Ascending aorta (tissue), 2 donors: ENCODE measurements at places on chromosomes 11 and 22. TPM values are rescaled to one million over a fixed set of nuclear protein-coding genes. Genes with fewer than 3 reads are reported as not detected.

GRCh38 chr11:38274031-38274430, 1676.0 kb upstream of the RAG2 start:
- no peaks in the 10 kb centered on the region for H3K36me3 ChIP-seq
- no peaks in the 10 kb centered on the region for H3K27me3 ChIP-seq
- no peak for DNase-seq
- H3K4me1 ChIP-seq: no peaks in the 10 kb centered on the region

Gene MRGPRX3
- total RNA-seq: not detected

DNA sequence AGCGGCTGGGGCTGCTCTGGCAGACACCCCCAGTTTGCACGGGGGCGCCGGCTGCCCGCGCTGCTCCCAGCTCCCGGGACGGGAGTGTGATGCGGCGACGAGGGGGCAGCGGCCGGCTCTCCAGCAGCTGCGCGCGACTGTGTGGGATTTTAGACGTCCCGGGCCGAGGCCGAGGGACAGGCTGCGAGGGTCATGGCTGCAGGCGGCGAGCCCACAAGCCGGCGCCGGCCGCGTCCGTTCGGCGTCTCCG, 159 bp downstream of the FZD4 start:
- peak overlapping the region; percentile 94 for H3K27ac ChIP-seq
- peaks cover 23% of the 10 kb centered on the region for H3K4me1 ChIP-seq
- no peak for DNase-seq
- H3K36me3 ChIP-seq: peaks cover 6% of the 10 kb centered on the region
- peak overlapping the region; percentile 99 for H3K4me3 ChIP-seq
- H3K27me3 ChIP-seq: no peaks in the 10 kb centered on the region

DNA sequence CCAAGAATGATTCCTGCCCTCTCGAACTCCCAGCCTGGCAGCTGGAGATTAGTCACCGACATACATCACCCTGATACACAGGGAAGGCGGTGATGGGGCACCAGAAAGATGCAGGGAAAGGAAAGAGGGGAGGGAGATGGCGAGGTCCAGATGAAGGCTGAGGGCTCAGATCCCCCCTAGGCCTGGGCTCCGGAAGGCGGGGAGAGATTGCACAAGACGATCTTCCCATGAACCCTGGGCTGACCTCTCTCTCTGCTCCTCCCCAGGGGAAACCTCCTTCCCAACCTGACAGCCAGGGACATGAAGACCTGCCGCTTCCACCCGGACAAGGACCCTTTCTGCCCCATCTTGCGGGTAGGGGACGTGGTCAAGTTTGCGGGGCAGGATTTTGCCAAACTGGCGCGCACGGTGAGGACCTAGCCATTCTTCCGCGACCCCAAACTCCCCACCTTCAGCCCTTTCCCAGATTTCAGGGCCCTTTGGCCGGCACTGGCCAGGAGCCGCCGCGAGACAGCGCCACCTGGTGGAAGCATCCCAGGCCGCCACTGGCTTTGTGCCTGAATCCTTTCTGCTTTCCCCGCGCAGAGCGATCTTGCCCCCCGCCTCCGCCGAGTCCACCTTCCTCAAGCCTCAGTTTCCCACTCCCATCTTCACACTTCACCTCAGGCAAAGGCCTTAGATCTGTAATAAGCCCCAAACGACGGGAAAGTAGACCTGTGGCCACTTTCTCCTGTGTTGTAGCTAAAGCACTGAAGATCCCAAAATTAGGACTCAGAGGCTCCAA, 11.5 kb downstream of the P2RX3 start:
- no peaks in the 10 kb centered on the region for H3K4me1 ChIP-seq
- DNase-seq: no peak
- H3K36me3 ChIP-seq: no peaks in the 10 kb centered on the region
- H3K27me3 ChIP-seq: no peaks in the 10 kb centered on the region
- no peak overlapping the region for H3K27ac ChIP-seq

DNA sequence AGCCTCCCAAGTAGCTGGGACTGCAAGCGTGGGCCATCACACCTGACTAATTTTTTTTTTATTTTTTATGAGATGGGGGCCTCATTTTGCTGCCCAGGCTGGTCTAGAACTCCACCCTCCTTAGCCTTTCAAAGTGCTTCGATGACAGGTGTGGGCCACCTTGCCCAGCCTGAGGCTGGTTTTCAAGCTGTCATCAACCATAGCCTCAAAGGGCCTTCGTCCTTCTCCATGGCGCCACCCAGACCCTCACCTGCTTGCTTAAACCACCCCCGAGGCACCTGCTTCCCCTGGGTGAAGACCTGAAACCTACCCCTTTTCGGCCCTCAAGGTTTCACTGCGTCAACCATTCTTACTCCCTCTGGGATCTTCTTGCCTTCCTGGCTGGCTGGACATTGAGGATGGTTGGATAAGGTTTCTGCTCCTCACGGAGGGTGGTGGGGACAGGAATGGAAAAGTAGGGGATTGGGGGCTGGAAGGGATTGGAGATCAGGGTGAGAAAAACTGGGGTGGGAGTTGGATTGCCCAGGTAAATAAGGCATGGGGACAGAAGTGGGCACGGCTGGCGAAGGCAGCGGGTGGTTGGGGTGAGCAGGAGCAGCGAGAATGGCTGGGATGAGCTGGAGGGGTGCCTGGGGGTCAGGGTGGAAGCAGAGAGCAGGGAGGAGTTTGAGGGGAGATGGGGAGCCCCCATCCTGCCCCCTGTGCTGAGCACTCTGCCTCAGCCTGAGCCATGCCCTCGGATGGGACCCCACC, 2.8 kb upstream of the ACR start:
- no peak overlapping the region for H3K4me3 ChIP-seq
- no peaks in the 10 kb centered on the region for H3K36me3 ChIP-seq
- H3K27me3 ChIP-seq: no peaks in the 10 kb centered on the region
- no peak overlapping the region for H3K27ac ChIP-seq
- H3K4me1 ChIP-seq: no peaks in the 10 kb centered on the region

Gene CTNND1
- total RNA-seq: 69.5 TPM

- DNase-seq: no peak
- no peaks in the 10 kb centered on the region for H3K27me3 ChIP-seq
- H3K27ac ChIP-seq: no peak overlapping the region
- no peak overlapping the region for H3K4me3 ChIP-seq
- no peaks in the 10 kb centered on the region for H3K36me3 ChIP-seq
- peaks cover 3% of the 10 kb centered on the region for H3K4me1 ChIP-seq
Measured at GRCh38 chr11:88398372-88398771, 60.8 kb upstream of the CTSC start.

GRCh38 chr11:8828580-8829361, 82.2 kb upstream of the AKIP1 start:
- H3K36me3 ChIP-seq: no peaks in the 10 kb centered on the region
- no peak for DNase-seq
- no peaks in the 10 kb centered on the region for H3K27me3 ChIP-seq
- H3K4me3 ChIP-seq: no peak overlapping the region

Gene NPAS4
- 5.0 TPM for total RNA-seq

Gene SERPIND1
- total RNA-seq: not detected

DNA sequence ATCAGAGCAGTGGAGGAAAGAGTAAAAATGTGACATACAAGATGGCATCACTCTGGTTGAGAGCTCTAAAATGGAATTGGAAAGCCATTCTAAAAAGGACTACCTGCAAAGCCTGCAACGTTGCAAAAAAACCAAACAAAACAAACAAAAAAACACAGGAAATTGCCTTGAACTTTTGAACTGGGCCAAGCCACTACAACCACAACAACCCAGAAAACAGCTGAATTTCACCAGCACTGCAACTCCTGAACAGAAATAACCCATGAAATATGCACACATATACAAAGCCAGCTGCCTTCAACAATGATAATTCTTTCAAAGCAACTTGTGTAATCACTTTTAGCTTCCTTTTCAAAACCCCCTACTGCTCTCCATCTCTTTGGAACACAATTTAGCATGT, 326.6 kb upstream of the LRRC4C start:
- no peaks in the 10 kb centered on the region for H3K27me3 ChIP-seq
- no peaks in the 10 kb centered on the region for H3K36me3 ChIP-seq
- DNase-seq: no peak

DNA sequence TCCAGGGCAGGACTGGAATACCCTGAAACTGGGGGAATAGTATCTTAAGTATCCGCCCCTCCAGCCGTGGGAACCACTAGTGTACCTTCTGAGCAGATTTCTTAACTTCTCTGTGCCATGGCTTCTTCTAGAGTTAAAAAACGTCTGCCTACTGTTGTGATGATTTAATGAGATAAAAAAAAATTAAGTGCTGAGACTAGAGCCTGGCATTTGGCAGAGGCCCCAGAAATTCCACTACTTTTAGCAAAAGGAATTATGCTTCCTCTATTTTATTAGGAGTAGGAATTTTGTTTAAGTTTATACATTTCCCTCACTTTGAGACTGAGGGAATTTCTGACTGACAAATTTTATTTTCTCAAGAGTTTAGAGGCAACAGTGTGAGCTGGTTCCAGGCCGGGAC, 371.2 kb upstream of the B3GAT1 start:
- H3K27me3 ChIP-seq: no peaks in the 10 kb centered on the region
- H3K4me1 ChIP-seq: peaks cover 3% of the 10 kb centered on the region
- no peak overlapping the region for H3K27ac ChIP-seq

DNA sequence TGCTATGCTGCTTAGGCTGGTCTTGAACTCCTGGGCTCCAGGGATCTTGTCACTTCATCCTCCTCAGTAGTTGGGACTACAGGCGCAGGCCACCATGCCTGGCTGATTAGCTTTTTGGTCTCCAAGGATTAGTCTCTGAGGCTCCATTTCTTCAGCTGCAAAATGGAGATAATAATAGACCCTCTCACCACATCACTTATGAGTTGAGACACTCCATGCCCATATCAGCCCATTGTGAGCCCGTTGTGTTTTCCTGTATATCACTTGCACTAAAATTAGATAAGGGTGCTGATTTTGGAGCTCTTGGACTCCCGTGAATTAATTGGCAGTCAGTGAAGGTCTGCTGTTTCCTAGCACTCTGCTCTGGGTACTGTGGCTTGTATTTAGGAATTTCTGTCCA, 36.0 kb downstream of the DEPDC5 start:
- no peaks in the 10 kb centered on the region for H3K4me1 ChIP-seq
- no peaks in the 10 kb centered on the region for H3K27me3 ChIP-seq
- no peak overlapping the region for H3K4me3 ChIP-seq
- no peak overlapping the region for H3K27ac ChIP-seq
- DNase-seq: no peak

Gene KCNQ1OT1
- total RNA-seq: 1.5 TPM

Gene PDGFB
- total RNA-seq: 8.9 TPM

- DNase-seq: no peak
- H3K27ac ChIP-seq: peak overlapping the region; percentile 33
- peaks cover 22% of the 10 kb centered on the region for H3K4me1 ChIP-seq
- H3K27me3 ChIP-seq: no peaks in the 10 kb centered on the region
Measured at GRCh38 chr11:122141725-122142124, 25.7 kb upstream of the BLID start.

- H3K4me1 ChIP-seq: no peaks in the 10 kb centered on the region
- peaks cover 73% of the 10 kb centered on the region for H3K36me3 ChIP-seq
- DNase-seq: no peak
- no peak overlapping the region for H3K27ac ChIP-seq
Measured at GRCh38 chr11:8100605-8101004, 19.6 kb downstream of the TUB start.

- DNase-seq: no peak
- H3K27me3 ChIP-seq: peaks cover 14% of the 10 kb centered on the region
- H3K27ac ChIP-seq: no peak within 1 kb of the TSS
- H3K36me3 ChIP-seq: no peaks in the 10 kb centered on the region
- H3K4me3 ChIP-seq: peak within 1 kb of the TSS; percentile 38
- H3K4me1 ChIP-seq: no peaks in the 10 kb centered on the region
Measured at GRCh38 chr11:134275534-134276395, at the start of gene GLB1L3. GLB1L3 (plus strand) TSS chr11:134276379; CDS start chr11:134276741, 362 bp downstream.

GRCh38 chr22:22847241-22847640, 40.4 kb upstream of the IGLL5 start:
- no peaks in the 10 kb centered on the region for H3K4me1 ChIP-seq
- DNase-seq: no peak
- H3K27me3 ChIP-seq: no peaks in the 10 kb centered on the region
- no peaks in the 10 kb centered on the region for H3K36me3 ChIP-seq

- DNase-seq: peak; percentile 25
- no peak overlapping the region for H3K4me3 ChIP-seq
- H3K36me3 ChIP-seq: no peaks in the 10 kb centered on the region
- H3K27ac ChIP-seq: no peak overlapping the region
- H3K27me3 ChIP-seq: no peaks in the 10 kb centered on the region
- no peaks in the 10 kb centered on the region for H3K4me1 ChIP-seq
Measured at GRCh38 chr11:134753771-134754520, 341.9 kb upstream of the B3GAT1 start.

Gene DENND6B
- total RNA-seq: 1.4 TPM

- no peaks in the 10 kb centered on the region for H3K27me3 ChIP-seq
- DNase-seq: no peak
- H3K4me1 ChIP-seq: peaks cover 4% of the 10 kb centered on the region
- no peak overlapping the region for H3K27ac ChIP-seq
- H3K4me3 ChIP-seq: no peak overlapping the region
- H3K36me3 ChIP-seq: no peaks in the 10 kb centered on the region
Measured at GRCh38 chr11:100876815-100877520, 189.9 kb downstream of the ARHGAP42 start.

GRCh38 chr22:39994041-39994565, 651 bp upstream of the FAM83F start:
- no peak overlapping the region for H3K4me3 ChIP-seq
- H3K27ac ChIP-seq: no peak overlapping the region
- H3K27me3 ChIP-seq: peaks cover 15% of the 10 kb centered on the region
- peaks cover 2% of the 10 kb centered on the region for H3K4me1 ChIP-seq

Gene HMBS
- 82.8 TPM for total RNA-seq

Gene A4GALT
- total RNA-seq: 85.1 TPM

GRCh38 chr11:27350511-27350910, 12.5 kb downstream of the CCDC34 start:
- peak overlapping the region; percentile 32 for H3K27ac ChIP-seq
- H3K27me3 ChIP-seq: no peaks in the 10 kb centered on the region
- H3K4me1 ChIP-seq: no peaks in the 10 kb centered on the region
- no peaks in the 10 kb centered on the region for H3K36me3 ChIP-seq
- no peak overlapping the region for H3K4me3 ChIP-seq

DNA sequence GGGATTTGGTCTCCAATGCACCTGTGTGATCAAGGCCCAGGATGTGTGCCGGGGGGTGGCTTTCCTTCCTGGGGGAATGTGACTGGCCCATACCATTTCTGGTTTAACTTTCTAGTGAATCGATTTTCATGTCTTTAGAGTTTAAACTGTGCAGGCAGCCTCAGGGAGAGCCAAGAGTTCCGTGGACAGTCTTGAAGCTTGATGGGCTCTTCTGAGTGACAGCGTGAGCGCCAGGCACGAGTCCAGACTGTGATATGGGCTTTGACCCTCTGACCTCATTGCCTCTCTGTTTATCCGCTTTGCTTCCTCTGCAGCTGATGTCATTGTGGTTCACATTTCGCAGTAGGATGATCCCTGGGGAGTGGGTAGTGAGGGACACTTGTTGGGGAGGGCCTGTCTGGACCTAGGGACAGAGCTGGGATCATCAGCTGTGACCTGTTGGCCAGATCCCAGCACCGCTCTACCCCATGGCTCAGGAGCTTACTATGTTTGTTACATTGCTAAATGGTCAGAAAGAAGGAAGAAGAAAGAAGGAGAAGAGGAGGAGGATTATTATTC, 80.6 kb upstream of the CLDN5 start:
- H3K27me3 ChIP-seq: no peaks in the 10 kb centered on the region
- no peaks in the 10 kb centered on the region for H3K36me3 ChIP-seq
- no peak overlapping the region for H3K27ac ChIP-seq
- H3K4me1 ChIP-seq: no peaks in the 10 kb centered on the region
- DNase-seq: no peak
- H3K4me3 ChIP-seq: no peak overlapping the region
